ENCODE measurements at places on chromosomes 2 and 18.
A peak's percentile ranks its signal among the peaks of the same experiment; 100 is the strongest.

- no peak for DNase-seq
These were observed 81.0 kb upstream of the TMEM17 start for GRCh38 chr2:62586981-62587380.

DNA sequence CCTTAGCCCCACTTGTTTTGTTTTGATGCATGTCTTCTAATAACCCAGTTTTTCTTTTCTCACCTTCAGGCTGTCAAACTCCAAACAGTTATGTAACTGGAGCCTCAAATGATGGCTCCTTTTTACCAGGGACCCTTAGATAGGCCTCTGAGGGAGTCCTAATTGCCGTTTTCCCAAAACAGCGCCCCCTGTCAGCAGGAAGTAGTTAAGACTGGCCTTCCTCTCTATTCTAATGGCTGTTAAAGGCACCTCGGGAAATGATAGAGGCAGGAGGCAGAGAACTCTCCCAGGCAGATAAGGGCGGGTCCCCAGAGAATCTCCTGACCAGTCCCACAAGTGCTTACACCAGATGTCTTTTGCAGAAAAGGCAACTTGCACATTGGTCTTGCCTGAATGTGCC lies 123.2 kb downstream of the KCNS3 start:
- DNase-seq = no peak

DNA sequence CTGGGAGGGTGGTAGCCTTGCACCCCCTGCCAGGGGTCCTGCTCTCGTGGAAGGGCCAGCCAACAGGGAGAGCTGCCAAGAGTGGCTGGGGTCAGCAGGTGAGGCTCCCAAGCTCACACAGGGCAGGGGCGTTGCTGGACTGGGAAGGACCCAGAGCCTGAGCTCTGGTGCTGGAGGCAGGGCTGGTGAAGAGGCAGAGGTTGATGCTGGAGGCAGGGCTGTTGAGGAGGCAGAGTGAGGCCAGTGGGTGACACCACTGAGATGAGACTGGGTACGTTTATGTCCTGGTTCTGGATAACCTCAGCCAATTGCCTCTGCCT lies 7.0 kb downstream of the ADRA2B start:
- DNase-seq = no peak

- DNase-seq = no peak
These were observed 19.6 kb upstream of the STON1 start for GRCh38 chr2:48510329-48510728.

DNA sequence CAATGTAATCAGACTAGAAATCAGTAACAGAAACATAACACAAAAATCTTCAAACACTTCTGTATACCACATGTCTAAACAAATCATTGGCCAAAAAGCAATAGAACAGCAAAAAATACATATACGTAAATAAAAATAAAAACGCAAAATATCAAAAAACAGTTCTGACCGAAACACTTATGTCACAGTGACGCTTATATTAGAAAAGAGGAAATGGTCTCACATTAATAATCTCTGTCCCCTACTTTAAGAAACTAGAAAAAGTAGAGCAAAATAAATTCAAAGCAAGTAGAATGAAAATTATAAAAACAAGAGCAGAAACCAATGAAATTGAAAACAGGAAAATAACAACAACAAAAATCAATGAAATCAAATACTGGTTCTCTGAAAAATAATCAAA lies 41.9 kb downstream of the TMEM131 start:
- DNase-seq = no peak

DNA sequence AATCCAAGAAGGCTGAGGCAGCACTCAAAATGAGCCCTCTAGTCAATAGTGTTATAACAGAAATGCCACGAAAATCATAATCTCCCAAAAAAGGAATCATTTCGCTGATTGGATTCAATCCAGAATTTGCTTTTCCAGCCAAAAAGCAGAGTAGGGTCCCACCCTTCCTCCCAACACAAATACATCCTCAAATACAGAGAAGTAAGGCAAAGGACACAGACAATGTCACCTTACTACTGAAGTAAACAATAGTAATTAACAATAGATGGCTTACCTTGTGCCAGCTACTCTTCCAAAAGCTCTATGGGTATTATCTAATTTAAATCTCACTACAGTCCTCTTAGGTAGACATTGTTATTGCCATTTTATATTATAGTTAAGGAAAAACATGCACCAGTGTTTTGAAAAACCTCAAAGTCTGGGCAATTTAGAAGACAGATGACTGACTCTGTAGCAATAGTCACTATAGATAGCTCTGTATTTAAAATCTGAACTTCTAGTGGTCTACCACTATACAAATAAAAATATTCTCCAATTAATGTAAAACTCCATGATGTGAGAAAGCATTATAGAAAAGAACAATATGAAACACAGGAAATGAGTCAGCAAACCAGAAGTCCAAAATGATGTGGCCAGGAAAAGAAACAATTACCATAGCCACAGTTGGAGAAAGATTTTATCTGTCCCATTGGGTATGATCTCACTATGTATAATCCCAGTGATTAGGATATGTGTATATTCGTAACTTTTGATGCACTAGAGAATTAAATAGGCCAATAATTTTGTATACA lies 305.0 kb upstream of the ERBB4 start:
- no peak for DNase-seq

DNA sequence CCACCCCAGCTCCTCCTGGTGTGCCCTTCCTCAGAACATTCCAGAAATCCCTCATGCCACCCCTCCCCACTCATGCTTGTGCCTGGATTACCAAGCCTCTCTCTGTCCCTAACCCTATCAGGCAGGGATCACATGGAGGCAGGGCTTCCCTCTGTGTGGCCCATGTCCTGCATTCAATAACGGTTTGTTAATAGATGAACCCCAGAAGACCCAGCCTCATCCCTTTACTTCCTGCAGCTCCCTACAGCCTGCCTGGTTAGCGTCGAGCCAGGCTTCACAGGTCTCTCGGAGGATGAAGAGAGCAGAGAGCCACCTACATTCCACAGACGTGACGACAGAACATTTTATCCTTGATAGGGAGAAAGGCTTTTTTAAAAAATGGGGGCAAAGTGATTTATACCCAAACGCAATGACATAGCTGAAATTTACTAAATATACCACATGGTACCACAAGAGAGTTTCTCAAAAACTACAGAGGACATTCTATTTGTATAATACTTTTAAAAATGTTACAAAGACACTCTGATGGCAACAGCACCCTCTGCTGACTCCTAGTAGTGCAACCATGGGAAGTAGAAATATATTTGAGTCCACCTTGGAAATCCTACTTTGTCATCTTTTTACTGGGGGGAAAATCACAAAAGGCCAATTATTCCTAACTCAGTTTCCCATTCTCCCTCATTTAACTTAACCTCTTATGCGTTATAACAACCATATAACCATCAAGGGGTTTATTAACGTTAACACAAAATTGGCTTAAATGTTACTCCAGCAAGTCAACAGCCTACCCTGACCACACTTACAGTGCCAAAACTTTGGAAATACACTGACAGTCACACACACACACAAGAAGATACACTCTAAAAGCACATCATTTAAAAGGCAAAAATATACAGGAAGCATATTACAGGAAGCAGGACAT lies 30.7 kb downstream of the FBXO15 start:
- DNase-seq = peak; percentile 47

- no peak for DNase-seq
These were observed 37.2 kb upstream of the CFAP36 start for GRCh38 chr2:55482186-55482884.

DNA sequence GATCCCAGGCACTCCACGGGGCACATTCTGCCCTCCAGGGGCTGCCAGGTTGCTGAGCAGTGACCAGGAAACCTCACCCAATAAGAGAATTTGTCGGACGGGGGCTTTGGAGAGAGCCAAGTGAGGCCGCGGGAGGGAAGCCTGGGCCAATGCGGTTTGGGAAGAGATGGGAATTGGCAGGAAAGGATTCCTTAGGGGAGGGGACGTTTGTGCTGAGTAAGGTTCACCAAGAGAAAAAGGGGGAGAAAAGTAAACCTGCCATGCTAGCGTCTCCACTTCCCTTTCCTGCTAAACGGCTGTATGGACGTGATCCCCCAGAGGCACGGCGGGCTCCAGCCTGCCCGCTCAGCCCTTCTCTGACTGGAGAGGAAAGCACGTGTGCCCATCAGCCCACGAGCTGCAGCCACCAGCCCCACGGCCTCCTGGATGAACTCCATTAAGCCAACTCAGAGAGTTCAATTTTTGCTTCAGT lies 194.4 kb upstream of the ID2 start:
- peak; percentile 25 for DNase-seq

GRCh38 chr2:25805987-25806386 lies 72.3 kb downstream of the ASXL2 start:
- DNase-seq = no peak
